ENCODE measurements at places on chromosomes 4 and X.

DNA sequence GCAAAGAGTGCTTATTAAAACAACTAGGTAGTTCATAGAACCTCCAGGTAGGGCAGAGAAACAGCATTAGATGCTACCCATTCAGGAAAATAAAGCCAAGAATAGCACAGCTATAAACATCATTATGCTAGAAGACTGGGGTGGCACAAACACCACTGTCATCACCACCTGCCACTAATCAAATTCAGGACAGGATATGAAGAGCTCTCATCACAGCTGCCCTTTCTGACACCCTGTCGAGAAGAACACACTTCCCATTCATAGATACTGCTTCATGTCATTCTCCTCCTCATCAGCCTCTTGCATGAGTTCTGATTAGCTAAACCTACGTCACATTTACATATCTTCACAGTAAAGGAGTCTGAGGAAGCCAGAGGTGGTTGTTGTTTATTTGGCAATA lies 692.3 kb upstream of the HS3ST1 start:
- no peak for DNase-seq

DNA sequence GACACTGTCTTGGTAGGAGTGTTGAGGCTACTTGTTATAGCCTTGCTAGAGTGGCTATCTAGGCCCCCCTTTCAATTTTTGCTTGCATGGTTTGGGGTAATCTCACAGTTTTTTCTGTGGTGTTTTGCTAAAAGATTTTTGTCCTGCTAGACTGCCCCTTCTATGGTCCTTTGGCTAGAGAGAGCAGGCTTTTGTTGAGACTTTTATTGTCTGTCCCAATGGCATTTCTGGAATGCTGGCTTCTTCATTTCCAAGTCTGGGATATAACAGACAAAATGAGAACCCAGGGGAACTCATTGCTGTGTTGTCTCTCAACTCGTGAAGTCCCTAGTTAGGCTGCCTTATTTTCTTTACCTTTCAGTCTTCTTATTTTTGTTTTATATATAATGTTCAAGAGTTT lies 160.2 kb upstream of the ZC4H2 start:
- DNase-seq: no peak

DNA sequence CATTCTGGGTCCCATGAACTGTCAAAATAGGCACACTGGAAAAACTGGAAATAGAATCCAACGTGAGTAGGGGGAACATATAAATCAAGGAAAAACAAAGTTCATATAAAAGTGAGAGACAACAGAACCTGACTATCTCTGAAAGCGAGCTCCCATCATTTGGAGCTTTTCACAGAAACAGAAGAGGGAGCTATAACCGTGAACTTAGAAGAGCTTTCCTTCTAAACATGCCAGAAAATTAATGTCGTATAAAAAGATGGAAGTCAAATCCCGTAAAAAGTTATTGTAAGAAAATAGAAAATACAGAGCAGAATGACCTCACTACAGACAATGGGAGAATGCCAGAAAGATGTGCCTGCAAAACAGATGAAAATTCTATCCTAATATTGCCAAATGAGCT lies 23.9 kb upstream of the HSD17B10 start:
- DNase-seq: no peak

DNA sequence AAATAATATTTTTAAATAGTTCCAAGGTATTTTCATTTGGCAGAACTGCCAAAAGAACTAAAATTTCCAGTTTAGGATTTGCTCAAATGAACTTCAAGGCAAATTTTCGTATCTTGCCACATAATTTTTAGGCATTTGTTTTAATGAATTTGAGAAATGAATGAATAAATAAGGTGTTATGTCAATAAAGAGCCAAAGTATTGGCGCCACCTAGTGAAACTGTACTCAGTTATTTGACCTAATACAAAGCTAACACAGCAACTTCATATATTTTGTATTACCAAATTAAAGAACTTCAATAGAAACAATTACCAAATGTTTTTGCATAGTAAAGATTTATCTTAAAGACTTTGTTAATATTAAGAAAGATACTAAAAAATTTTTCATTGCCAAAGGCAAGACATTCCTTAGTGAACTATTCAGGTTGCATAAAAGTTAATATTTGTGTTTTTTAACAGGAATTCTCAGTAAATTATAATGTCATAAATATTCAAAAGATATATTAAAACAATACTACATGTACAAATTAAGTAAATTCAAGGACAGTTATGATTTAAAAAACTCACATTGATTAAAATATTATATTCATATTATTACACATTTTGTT lies 50.3 kb downstream of the STPG2 start:
- no peak for DNase-seq

GRCh38 chr4:113531572-113531971 lies 230.0 kb downstream of the CAMK2D start:
- no peak for DNase-seq

GRCh38 chr4:159250751-159251325 lies 148.0 kb downstream of the RAPGEF2 start:
- DNase-seq: no peak

GRCh38 chrX:41116948-41117347 lies 31.7 kb downstream of the USP9X start:
- DNase-seq: peak; percentile 41

DNA sequence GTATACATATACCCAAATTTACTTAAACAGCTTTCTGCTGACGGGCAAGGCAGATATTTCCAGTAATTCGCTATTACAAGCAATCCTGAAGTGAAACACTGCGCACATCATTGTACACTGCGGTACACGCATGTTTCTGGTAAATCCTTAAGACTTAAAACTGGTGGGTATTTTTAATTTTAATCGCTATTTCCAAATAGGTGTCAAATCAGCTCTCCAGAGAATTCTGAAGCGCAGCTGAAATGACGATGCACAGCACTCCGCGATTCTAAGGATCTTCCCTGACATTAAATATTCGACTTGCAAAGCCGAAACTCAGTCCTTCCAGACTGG lies 361 bp downstream of the TMEM128 start:
- DNase-seq: no peak

DNA sequence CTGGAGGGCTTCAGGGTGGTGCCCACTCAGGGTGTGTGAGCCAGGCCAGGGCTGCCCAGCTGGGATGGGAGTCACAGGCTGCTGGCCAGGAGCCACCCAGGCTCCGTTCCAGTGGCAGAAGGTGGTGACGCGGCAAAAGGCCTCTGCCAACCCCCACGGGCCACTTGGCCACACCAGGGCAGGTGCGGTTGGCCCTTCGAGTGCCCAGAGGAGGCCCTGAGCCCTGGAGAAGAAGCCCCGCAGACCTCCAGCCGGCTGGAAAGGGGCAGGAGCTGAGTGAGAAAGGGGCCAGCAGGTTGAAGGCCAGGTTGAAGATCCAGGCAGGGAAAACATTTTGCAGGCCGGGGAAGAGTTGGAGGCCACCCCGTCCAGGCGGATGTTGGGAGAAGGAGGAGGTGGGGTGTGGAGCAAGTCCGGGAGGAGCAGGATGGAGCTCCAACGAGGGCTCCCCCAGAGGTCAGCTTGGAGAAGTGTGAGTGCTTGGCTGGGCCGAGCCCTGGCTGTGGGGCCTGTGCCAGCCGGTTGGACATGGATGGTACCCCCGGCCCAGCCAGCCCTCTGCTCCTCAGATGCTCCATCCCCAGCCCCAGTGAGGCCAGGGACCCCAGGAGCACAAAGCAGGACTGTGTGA lies 2.8 kb upstream of the CPLX1 start:
- DNase-seq: no peak

DNA sequence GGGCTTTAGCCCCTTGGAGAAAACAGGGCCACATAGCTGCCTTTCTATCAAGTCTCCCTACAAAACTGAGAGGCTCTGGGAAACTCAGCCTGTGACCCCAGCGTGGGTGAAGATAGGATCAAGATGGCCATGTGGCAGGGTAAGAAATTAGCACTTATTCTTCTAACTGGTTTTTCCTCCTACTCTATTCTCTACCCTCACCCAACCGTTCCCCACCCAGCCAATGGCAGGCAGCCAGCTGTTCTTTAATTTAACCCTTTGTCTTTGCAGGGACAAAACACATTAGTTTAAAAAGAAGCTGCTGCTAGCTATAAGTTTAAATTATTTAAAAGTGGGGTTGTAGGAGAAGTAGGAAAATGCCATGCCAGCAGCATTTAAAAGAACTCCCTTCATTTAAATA lies 2.8 kb downstream of the CLCN5 start:
- DNase-seq: no peak

GRCh38 chrX:370244-370962 lies 16.3 kb downstream of the PPP2R3B start:
- DNase-seq: no peak

DNA sequence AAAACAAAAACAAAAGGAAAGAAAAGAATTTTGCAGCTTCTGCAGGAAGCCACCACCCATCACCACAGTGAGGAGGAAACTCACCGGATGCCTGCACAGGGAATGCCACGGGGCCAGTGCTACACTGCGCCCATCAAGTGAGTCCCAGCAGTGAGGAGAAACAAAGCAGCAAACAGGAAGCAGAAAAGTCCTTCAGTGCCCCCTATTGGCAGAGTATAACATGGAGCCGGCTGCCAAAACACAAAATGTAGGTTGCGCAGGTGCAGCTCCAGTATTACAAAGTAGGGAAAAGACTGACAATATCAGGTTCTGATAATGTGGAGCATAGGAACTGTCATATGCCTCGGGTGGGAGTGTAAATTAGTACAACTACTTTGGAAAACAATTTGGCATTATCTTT lies 23.3 kb upstream of the SCML2 start:
- DNase-seq: no peak

- DNase-seq: no peak
These were observed 77.7 kb downstream of the ZNF827 start for GRCh38 chr4:145860897-145861296.

- DNase-seq: no peak
These were observed 762.0 kb upstream of the MAGEB2 start for GRCh38 chrX:29453333-29453732.

DNA sequence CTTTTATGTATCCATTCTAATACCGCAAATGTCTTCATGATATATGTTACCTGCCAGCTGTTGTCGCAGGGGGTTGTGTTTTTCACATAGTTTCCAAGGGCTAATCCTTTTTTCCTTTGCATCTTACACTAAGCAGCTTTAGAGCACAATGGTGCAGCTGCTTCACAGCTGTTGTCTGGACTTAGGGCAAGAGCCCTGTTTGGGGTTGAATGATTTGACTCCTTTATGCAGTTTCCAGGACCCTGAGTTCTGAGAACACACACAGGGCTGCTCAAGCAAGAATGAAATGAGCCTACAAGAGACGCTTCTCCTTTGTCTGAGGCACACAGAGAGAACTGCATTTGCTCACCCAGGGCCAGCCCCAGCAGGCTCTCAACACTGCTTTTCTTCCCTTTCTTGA lies 20.2 kb downstream of the CCNG2 start:
- no peak for DNase-seq

GRCh38 chrX:21972721-21973120 lies 32.2 kb downstream of the SMS start:
- DNase-seq: peak; percentile 72

DNA sequence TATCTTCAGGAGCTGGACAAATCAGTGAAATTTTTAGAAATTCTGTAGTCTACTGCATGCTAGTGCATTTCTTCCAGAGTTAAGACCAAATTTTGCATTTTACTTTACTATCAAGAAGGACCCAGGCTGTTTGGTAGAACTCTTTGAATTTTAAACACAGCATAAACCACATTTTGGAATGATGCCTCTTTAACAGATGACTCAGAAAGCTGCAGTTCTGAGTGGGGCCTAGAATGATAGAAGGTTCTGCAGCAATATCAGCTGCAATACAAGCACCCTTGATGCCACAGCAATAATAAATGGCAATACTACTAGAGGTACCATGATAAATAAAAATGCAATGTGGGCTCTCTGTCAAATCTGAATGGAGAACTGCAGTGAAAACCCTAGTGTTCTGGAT lies 198.7 kb downstream of the TMA16 start:
- no peak for DNase-seq

DNA sequence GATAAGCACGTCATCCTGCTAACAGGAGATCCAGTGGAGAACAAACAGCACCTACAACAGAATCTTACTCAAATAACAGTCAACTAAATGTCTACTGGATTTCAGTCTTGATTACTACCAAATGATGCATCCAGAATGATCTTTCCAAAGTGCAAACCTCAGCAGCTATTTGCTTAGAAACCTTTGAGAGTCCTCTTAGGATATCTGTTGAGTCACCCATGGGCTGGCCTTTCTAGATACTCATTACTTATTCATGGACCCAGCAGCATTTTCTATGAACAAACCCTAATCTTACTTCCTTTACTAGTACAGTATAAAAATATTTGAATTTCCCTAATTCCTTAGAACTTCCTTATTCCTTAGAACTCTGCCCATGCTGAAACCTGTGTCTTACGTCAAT lies 118.5 kb upstream of the PABPC4L start:
- no peak for DNase-seq

GRCh38 chr4:107629318-107629717 lies 90.7 kb downstream of the PAPSS1 start:
- DNase-seq: no peak

- no peak for DNase-seq
These were observed 10.0 kb upstream of the ANXA10 start for GRCh38 chr4:168082379-168082778.

DNA sequence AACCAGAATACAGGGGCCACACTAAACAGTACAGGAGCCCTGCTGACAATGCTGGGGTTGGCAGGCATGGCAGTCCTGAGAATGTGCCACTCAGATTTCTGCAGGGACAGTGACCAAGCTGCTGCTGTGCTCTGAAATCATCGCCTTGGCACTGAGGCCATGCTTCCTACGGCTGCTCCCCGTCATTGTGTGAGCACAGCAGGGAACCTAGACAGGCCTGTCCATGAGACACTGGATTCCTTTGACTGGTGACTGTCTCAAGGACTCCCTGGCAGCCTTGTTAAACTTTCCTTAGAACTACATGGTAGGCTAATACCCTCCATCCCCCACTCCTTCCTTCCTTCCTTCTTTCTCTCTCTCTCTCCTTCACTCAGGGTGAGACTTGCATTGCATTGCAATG lies 111.4 kb downstream of the LUZP4 start:
- DNase-seq: no peak

- DNase-seq: no peak
These were observed 247.1 kb upstream of the ETNPPL start for GRCh38 chr4:109009909-109010308.

DNA sequence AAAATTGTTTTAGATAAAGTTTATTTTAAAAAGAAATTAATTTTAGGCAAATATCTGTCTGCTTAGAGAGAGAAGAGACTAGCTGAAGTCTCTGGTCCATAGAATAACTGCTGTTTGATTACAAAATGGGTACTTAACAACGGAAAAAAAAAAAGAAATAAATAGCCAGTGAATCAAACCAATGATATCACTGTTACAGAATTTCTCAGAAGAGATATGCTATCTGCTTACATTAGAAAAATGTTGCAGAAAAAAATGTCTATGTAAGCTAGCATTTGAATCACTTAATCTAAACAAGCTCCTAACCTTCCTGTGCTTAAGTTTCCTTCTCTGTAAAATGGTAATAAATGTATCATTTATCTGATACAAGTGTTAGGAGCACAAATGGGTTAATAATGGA lies 189.9 kb downstream of the IL15 start:
- DNase-seq: no peak

- no peak for DNase-seq
These were observed 3.7 kb upstream of the FGB start for GRCh38 chr4:154559141-154559493.

GRCh38 chr4:139799615-139800014 lies 134.0 kb downstream of the MGST2 start:
- no peak for DNase-seq

- DNase-seq: no peak
These were observed 282.5 kb upstream of the RASGEF1B start for GRCh38 chr4:81754169-81754568.

GRCh38 chr4:76252271-76252653 lies 741 bp downstream of the FAM47E start:
- no peak for DNase-seq

Data from activated CD8-positive, alpha-beta memory T cell treated with anti-CD3 and anti-CD28 coated beads, Interleukin-2, amount 10 ng/mL, durations not matched to agents 7 days and 5 days (primary cell).